ENCODE measurements at places on chromosomes 5 and 9.

GRCh38 chr5:170108266-170108785, 2.6 kb downstream of the FOXI1 start:
- no peak for DNase-seq

GRCh38 chr9:33202552-33203201, 35.5 kb upstream of the B4GALT1 start:
- no peak for DNase-seq

DNA sequence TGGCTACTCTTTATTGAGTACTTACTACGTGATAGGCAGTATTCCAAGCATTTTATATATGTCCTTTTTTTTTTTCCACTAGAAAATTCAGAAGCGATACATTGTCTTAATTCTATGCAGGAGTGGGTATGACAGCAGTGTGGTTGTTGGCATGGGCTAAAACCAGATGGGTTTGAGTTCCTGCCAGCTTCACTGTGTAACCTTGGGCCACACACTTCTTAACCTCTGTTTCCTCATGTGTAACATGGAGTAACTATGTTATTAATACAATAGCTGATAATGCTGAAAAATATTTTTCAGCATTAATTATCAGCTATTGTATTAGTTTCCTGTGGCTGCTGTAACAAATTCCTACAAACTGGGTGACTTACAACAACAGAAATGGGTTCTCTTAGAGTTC, 12.0 kb downstream of the SNX18 start:
- no peak for DNase-seq

GRCh38 chr5:108650997-108651396, 96.7 kb upstream of the FER start:
- no peak for DNase-seq

- no peak for DNase-seq
Measured at GRCh38 chr5:17218353-17219005, 1.0 kb downstream of the BASP1 start.

- no peak for DNase-seq
Measured at GRCh38 chr9:129640871-129641749, 841 bp downstream of the ASB6 start.

GRCh38 chr5:6701491-6701890, 11.7 kb upstream of the TENT4A start:
- DNase-seq: no peak

DNA sequence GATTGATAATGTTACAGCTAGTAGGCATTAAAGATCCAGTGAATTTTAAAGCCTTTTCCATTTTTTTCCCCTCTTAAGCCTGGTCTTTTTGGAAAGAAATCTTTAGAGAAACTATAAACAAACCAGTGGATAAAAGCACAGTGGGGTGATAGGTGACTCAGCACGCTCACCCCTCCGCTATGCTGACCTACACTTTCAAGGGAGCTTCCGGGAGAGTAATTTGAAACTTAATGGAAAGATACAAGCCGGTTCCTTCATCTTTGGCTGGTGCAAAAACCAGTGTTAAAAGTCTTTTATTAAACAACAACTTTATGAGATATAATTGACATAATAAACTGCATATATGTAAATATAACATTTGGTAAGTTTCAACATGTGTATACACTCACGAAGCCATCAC, 27.0 kb upstream of the ALDOB start:
- DNase-seq: no peak
